ENCODE measurements at places on chromosomes 4 and X.

DNA sequence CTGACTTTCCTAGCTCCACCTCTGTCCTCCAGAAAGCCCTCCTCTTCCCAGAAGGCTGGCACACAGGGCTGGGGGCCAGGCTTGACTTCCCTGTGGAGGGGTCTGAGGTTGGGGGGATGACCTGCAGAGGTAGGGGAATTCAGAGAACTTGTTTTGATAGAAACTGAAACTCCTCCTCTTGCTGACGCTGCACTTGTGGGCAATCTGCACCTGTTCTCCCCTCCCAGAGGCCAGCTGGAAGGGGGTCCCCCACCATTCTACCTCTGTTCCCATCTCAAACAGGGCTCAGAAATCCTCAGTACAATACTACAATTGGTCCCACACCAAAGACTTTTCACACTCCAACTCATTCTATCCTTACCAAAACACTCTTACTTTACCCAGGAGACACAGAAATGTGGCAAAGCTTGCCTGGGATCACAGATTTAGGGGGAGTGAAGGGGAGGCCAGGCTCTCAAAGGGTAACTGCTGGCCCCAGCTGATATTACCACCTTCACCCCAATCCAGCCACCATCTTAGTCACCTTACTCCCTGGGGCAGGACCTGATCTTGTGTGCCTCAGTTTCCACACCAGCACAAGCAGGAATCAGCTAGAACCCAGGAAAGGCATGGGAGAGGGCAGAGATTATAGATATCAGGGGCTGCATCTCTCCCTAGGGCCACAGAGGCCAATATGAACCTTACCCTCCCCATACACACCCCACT, 18.5 kb downstream of the OTUD5 start:
- DNase-seq = no peak

DNA sequence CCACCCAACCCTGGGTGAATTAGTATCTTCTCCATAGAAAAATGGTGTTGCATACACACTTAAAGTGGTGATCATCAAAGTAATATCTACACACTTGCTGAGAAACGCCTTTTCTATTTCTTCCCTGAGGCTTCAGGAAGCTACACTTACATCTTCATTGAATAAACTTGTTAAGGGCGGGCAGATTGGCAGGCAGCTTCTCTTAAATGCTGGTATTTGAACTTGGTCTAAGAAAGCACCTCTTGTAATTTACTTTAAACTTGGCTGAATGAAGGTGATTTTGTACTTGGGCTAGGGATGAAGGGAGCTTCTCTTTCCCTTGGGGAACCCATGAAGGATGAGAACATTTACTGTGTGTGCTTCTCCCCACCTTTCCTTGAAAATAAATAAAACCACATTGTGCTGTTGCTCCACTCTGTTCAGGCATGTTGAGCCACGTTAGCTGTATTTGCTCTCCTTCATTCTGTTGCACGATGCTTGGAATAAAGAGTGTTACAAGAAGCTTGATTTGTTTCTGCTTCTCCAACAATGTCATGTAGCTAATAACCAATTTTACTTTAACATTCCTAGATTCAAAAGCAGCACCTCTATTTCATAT, 430.1 kb downstream of the ANKRD50 start:
- no peak for DNase-seq

DNA sequence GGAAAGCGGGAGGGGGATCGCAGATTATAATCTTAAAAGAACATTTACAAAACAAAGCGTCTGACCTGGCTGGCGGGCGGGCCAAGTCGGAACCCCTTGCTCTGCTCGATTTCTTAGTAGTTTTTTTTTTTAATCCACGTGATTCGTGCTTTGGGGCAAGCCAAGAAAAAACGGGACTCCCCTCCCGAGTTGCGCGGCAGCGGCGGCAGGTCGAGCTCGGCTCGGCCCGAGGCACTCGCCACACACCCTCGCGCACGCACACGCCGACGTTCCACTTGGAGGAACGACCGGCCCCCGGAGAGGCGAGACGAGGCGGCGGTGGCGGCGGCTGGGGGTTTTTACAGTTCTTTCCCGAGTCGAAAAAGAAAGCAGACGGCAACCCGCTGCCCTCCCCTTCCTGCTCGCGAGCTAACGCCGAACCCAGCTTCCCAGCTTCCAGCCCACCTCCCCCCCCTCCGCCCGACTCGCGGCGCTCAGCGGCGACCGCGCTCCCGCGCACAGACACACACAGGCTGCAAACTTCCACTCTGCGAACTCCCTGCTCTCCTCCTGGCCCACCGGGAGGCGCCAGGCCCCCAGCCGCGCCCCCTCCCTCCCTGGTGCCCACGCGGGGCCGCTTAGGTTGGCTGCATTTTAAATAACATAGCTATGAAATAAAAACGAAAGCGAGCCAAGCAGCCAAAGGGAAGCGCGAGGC, 1.2 kb downstream of the BCOR start:
- DNase-seq = no peak

- DNase-seq = no peak
Observed at GRCh38 chrX:56947699-56948098, 47.6 kb downstream of the SPIN3 start.

DNA sequence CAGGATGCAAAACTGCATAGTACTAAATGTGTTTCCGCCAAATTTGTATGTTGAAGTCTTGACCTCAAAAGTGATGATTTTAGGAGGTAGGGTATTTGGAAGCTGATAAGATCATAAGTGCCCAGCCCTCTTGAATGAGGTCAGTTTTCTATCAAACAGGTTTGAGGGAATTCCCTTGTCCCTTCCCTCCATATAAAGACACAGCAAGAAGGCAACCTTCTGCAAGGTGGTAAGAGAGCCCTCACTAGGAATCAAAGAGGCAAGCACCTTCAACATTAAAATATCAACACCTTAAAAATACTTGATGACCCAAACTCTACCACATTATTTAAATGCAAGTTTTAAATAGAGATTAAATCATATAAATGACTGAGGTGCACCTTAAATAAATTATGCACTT, 288.6 kb downstream of the EPHA5 start:
- DNase-seq = no peak

- no peak for DNase-seq
Observed at GRCh38 chr4:74330295-74330750, 22.1 kb downstream of the EPGN start.

- no peak for DNase-seq
Observed at GRCh38 chrX:1093121-1093520, 119.3 kb downstream of the CRLF2 start.

- no peak for DNase-seq
Observed at GRCh38 chr4:57172065-57172464, 61.9 kb upstream of the IGFBP7 start.

- peak; percentile 70 for DNase-seq
Observed at GRCh38 chr4:107034091-107034995, 1.8 kb downstream of the DKK2 start.

DNA sequence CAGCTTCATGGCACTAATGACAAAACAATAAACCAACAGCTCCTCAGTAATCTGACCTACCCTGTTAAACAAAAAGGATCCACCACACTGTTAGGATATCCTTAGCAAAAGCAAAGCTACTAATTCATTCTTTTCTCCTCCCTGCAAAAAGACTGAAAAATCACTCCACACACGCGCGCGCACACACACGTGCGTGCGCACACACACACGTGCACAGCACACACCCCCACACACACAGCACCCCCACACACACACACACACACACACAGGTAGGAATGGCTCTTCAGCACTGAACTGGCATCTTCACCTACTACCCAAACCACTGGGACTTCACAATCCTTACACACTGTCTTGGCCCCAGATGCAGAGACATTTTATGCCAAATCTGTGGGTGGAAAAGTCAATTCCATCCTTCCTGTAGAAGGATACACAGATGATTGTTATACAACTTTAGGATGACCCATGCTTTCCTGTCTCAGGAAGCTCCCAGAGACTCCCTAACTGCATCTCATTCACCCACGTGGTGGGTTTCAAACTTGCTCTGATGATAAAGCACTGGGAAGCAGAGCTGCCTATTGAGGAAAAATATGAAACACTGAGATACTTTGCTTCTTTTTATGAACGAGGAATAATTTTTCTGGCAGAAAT, 102.5 kb downstream of the TSPAN5 start:
- no peak for DNase-seq

Data from hindlimb muscle (tissue), 1 donor.